ENCODE measurements at places on chromosomes 7 and 10.

DNA sequence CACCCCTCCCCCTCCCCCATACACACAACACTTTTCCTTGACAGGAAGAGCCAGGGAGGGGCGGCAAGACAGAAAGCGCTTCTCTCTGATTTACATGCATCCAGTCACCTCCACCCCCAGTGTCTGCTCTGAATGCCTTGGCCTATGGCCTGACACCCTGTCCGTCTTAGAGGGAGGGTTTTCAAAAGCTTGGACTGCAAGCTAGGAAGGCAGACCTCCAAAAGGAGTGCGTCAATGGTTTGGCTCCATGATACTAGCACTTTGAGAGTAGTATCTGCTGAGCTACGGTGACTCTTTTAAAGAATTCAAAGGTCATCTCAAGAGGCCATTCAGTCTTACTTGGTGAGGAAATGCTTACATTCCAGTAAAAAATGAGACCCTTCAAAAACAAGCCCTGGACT, 20.3 kb upstream of the PAX2 start:
- peak; percentile 47 for DNase-seq

GRCh38 chr10:126585249-126586017, 85.1 kb downstream of the C10orf90 start:
- DNase-seq = no peak

- no peak for DNase-seq
Observed at GRCh38 chr10:49175587-49176309, 12.4 kb downstream of the TMEM273 start.

DNA sequence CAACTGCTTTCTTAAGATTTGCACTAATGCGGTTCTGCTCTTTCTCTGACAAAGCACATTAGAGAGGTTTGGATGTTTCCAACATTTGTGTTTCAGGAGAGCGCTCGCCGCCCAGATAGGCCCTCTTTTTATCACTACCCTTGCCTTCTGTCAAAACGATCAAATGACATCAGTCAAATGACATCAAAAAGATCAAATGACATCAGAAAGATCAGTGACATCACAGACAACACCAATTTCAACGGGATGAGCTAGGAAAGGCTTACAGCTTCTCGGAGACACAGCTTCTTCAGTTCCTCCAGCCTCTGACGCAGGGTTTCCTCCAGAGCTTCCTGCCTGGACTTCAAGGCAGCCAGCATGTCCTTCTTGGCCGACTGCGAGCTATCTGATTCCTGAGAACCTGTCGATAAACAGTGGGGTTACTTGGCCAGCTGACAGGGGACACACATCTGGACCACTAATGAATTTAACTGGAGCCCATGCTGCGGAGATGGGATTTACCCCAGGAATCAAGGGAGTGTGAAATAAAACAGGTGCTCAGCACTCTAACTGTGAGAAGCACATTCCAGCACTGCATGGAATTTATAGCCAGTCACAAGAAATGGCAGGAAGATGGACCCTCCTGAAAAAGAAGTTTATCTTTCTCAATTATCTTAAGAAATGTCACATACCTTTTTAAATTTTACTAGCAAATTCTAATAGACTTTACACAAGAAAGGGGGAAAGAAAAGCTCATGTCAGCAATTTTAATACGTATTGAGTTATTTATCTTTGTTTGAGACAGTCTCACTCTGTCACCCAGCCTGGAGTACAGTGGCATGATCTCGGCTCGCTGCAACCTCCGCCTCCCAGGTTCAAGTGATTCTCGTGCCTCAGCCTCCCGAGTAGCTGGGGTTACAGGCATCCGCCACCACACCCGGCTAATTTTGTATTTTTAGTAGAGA, 88.2 kb downstream of the PRPF18 start:
- no peak for DNase-seq

GRCh38 chr10:62399211-62399610, 25.0 kb downstream of the ZNF365 start:
- peak; percentile 47 for DNase-seq

GRCh38 chr10:122232769-122233168, 38.3 kb upstream of the BTBD16 start:
- peak; percentile 88 for DNase-seq

All from fibroblast of skin of right quadriceps (primary cell).